ENCODE measurements at places on chromosomes 12 and 14.
A peak's percentile ranks its signal among the peaks of the same experiment; 100 is the strongest.

DNA sequence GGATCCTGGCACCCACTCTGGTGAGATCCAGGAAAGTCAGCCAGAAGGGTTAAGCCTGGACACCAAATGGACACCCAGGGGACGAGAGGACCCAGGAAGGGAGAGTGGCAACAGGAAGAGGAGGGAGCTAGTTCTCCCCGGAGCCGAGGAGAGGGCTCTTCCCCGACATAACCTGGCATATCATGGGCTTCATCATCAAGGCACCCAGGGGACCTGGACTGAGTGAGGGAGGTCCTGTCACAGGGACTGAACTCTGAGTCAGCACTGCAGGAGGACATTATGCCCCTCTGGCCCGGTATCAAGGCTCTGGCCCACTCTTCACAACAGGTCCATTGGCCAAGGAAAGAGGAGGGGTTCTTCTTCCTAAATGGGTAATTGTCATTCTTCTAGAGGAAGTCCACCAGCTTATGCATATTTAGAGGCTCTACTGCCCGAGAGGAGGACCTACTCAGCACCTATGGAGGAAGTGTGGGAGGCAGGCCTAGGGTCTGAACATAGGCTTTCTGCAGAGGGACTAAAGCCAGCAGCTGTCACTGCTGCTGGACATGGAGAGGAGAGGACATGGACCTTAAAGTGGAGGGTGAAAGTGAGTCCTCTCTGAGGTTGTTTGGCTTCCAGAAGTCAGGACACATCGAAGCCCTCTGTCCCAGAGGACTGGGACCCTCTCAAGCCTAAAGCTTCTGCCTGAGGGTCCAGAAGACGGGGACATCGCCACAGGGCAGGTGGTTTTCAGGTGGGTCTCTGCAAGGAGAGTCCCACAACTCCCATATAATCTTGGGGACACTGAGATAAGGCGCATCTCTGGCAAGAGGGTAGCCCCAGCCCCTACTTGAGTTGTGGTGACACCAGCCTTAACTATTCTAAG lies 18.6 kb downstream of the ISCA2 start:
- DNase-seq = no peak

GRCh38 chr12:30792648-30793499 lies 38.1 kb upstream of the CAPRIN2 start:
- peak; percentile 33 for DNase-seq

DNA sequence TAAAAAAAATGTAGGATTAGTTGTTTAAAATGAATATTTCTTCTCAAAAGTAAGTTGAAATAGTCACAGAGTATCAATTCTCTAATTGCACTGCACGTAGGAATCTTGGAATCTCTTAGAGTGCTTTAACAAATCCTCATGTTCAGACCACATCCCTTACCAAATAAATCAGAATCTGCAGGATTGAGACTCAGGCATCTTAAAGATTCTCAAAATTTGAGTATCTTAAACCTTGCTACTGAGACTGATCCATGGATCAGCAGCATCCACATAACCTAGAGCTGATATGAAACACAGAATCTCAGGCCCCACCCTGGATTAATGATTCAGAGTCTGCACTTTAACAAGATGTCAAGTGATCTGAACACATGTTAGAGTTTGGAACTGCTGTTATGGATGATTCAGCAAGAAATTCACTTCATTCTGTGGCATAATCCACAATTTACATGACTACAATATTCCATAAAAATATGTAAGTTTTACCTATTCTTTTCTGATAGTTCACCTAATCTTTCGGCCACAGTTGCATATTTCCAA lies 58.7 kb downstream of the ADAMTS20 start:
- DNase-seq = no peak

- no peak for DNase-seq
Measured at GRCh38 chr12:30570211-30570890, 125.3 kb downstream of the IPO8 start.

GRCh38 chr12:126163984-126164383 lies 1098.7 kb downstream of the AACS start:
- DNase-seq = no peak

GRCh38 chr12:106205208-106206069 lies 42.4 kb downstream of the CKAP4 start:
- peak; percentile 8 for DNase-seq

GRCh38 chr14:22168092-22168955 lies 420.7 kb downstream of the DAD1 start:
- no peak for DNase-seq

DNA sequence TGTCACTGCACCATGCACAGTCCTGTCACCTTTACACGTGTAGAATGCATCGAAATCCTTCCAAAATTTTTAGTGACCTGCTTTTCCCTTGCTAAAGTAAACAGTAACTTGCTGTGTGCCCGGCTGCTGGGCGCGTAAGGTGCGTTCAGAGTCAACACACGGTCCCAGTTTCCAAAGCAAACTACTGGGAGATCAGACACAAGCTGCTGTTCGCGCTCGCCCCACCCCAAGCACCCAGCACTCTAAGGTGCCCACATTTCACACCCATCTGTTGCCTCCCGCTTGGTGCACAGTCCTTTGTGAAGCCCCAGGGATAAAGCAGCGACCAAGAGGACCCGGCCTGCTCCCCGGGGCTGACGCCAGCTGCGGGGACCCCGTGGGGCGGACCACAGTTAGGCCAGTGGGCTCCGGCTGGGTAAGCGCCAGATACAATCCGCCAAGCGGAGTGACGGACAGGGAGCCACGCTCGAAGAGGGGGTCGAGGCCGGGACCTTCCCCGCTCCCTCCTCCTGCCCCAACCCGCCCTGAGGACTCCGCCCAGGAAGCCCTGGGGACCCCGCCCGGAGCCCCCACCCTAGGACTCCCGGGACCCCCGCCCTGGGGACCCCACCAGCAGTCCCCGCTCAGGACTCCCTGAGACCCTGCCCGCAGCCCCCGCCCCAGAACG lies 633 bp downstream of the STX2 start:
- peak; percentile 7 for DNase-seq

DNA sequence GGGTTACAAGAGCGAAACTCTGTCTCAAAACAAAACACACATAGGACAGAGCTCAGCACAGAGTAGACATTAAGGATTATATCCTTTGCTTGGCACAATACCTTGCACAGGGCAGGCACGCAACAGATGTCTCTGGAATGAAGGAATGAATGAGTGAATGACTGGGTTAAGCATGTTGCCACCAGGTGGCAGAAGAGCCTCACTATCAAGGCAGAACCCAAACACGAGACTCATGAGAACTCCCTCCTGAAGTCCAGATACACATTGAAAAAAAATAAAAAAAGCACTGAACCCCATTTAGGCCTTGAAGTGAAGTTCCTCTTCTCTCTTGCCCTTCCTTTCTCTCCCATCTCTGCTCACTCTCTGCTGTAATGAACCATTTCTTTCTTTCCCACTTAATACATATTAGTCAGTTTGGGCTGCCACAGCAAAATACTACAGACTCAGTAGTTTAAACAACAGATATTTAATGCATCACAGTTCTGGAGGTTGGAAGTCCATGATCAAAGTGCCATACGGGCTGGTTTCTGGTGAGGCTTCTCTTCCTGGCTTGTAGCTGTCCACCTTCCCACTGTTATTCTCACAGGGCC lies 26.6 kb upstream of the LTA4H start:
- DNase-seq = peak; percentile 79

DNA sequence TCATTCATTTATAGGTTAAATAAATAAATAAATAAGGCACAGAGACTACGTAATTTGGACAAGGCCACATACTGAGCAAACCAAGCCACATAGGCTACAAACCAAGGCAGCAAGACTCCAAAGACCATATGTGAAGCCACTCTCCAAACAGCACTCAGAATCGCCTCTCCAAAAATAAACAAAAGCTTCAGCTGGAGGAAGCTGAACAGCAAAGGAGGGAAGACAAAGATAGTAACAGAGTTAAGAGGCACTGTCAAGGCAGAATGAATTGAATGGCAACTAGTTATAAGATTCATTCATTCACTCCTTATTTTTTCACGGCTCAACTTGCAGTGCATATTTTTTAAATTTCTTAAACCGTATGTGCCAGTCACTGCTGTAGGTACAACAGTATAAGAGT lies 200.5 kb upstream of the GRIP1 start:
- no peak for DNase-seq

DNA sequence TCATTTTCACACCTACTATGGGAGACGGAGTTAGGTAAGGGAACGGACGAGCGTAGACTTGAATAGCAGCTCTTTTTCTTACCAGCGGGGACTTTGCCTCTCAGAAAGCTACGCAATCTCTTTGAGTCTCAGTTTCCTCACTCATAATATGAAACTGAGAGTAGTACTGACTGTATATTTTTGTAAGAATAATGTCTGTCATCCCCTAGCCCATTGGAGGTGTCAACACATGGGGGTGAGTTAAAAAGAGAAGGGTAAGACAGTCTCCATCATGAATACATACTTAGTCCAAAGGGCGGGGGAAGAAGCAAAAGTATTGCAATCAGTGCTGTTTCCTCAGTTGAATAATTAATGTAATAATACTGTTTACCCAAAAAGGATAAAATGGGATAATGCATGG lies 592.2 kb downstream of the NRXN3 start:
- DNase-seq = no peak

DNA sequence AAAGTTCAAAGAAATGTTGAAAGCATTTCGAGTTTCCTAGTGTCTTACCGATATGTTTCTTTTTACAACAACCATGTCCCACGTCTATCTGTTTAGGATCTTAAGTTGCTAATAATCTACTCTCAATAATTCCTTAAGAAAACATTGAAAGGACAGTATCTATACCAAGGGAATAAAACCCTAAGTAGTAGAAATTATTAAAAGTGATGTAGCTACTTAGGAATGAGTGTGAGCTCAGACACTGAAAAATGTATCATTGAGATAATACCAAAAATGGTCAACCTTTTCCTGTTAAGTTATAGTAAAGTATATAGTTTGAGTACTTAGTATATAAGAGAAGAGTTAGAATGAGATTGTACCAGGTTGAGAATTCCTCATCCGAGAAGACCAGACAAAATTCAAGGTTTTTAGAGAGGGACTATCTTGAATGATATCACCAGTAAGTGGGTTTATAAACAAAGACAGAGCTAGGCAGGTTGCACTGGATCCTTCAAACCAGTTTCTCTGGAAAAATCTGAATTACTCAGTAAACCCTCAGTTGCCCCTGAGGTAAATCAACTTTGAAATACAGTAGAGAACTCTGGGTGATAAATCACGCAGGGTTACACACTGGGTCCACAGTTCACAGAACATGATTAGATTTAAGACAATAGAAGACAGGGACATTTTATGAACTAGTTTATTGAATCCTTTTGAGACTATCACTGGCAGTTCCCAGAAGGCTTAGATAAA lies 96.8 kb downstream of the ERGIC2 start:
- no peak for DNase-seq

DNA sequence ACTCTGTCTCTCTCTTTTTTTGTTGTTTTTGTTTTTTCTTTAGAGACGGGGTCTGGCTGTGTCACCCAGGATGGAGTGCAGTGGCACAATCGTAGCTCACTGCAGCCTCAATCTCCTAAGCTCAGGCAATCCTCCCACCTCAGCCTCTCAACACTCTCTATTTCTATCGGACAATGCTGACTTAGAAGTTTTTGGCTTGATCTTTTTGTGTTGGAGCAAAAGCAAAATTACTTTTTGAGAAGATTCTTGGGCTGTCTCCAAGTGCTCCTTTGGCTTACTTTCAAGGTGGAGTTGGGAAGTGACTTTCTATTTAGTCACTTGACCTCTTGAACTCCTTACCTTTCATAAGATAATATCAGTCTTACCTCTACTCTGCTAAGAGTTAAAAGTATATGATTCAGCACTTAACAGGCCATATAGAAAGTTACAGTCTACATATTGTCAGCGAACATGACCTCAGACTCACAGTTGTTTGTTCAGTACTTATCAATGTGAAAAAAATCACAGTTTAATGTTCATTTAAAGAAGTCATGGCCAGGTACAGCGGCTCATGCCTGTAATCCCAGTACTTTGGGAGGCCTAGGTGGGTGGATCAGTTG lies 15.4 kb upstream of the MIA2 start:
- DNase-seq = peak; percentile 13

DNA sequence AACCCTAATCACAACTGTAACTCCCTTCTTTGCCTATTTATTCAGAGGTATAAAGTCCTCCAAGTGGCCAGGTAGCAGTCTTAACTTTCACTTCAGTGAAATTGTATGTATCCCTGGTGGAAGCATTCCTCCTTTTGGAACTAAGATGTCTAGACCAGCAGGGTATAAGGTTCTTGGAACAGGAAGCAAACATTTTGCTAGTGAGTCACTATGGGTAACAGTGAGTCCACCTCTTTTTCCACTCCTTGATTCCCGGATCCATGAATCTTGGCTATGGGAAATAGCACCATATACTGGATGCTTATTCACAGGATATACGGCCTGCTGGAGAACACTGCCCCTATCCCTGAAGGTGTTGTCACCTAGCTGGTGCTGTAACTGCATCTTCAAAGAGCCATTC lies 80.2 kb downstream of the KCNA5 start:
- peak; percentile 54 for DNase-seq

GRCh38 chr12:93626160-93626559 lies 51.0 kb upstream of the CRADD start:
- no peak for DNase-seq

DNA sequence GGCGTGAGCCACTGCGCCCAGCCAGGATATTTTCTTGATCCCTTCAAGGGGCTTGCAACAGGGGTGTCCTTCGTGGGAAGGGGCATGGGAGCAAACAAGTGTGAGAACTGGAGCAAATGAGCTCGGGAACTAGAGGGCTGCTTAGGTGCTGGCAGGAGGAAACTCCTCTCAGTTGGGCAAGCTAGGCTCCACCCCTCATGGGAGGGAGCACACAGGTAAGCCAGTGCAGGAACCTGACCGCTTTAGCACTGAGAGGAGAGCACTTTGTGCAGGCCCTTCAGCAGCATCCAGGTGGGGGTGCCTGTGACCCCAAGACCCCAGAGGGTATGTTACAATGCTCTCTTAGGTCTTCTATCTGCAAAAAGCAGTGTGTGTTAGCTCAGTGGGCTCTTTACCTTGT lies 755.4 kb upstream of the MDGA2 start:
- no peak for DNase-seq

DNA sequence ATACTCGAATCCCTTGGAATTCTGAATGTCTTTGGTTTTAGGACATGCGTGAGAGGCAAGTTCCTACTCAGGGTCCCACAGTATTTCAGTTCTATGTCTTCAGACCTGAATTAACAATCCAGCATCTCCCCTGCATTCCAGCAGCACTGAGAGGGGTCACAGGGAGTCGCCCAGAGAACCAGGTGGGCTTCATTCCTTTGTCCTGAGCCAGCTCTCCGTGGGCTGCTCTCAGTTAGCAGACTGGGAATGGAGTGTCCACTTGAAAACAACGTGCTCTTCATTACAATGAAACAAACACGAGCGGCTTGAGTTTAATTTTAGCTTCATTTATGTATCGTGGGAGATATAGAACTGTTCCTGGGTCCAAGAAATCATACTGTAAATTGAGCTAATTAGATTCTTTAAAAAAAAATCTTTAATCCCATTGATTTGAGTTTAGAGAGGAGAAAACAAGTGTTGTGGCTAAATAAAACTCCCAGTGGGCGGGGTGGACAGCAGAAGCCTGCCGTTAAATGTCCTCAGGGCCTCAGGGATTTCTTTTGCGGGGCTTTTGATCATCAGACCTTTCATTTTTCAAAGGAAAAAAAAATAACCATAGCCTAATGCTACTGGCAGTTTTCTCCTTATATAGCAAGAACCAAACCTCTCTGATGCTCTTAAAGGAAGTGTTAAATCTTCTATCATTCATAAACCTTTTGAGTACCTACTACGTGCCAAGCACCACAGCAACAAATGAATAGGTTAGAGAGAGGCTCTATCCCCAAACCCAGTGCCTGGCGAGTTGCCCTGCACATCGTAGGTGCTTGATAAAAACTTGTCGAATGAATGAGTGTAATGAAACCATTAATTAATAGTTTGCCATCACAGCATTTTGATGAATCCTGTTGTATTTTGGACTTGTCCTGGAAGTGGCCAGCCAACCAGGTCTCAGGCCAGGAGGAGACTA lies 140.4 kb downstream of the CHST11 start:
- no peak for DNase-seq
